ENCODE measurements at places on chromosomes 7 and 10.

- peak; percentile 83 for DNase-seq
Observed at GRCh38 chr7:74449809-74450397, 3.8 kb upstream of the GTF2IRD1 start.

DNA sequence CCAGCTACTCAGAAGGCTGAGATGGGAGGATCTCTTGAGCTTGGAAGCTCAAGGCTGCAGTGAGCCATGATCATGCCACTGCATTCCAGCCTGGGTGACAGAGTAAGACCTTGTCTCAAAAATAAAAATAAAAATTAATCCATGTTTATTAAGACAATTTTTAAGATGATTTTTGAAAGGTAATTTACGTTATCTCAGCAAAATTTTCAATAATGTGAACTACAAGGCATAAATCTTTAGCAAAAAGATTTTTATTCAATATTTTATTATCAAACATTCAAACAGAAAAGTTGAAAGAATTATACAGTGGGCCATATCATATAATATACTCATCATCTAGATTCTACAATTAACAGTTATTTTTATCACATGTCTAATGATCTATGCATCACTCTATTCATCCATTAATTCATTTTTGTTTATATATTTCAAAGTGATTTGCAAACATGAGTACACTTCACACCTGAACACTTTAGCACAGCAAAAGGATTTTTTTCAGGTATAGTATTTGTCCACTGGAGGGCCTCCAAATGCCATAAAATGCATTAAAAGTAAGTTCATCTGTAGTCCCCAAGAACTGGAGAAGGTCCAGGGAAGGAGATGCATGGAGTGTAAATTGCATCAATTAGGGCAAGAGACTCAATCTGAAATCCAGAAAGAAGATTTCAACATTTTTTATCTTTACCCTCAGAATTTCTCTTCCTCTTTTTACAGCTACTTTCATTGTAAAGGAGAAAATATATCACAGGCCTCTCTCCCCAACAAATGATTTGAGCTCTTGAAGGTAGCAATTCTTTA is 38.6 kb upstream of the RSBN1L start:
- DNase-seq: peak; percentile 69

DNA sequence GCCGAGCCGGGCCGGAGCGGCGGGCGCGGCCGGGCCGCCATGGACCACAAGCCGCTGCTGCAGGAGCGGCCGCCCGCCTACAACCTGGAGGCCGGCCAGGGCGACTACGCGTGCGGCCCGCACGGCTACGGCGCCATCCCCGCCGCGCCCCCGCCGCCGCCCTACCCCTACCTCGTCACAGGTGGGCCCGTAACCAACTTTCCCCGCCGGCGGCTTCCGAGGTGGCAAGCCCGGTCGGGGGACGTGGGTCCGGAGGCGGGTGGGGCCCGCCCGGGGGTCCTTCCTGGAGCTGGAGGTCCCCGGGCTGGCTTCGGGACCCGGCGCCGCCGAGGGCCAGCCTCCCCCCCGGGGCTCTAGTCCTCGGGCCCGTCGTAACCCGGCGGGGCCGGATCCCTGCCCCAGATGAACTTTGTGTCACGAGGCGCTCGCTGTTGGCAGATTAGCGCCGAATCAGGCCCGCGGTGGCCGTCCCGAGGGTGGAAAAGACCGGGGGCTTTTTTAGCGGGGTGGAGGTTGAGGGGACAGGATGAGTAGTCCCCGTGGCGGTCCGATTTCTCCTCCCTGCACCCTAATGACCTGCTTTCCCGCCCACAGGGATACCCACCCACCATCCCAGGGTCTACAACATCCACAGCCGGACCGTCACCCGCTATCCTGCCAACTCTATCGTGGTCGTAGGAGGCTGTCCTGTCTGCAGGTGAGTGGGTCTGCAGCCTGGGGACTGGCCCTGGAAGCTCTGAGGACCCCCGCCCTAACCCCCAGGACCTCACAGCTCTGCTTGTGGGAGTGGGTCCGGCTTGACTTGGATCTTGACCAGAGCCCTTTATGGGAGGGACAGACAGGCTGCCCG is 496 bp downstream of the BRI3 start:
- DNase-seq: no peak

GRCh38 chr7:4871930-4872675 is 10.3 kb upstream of the PAPOLB start:
- DNase-seq: no peak

DNA sequence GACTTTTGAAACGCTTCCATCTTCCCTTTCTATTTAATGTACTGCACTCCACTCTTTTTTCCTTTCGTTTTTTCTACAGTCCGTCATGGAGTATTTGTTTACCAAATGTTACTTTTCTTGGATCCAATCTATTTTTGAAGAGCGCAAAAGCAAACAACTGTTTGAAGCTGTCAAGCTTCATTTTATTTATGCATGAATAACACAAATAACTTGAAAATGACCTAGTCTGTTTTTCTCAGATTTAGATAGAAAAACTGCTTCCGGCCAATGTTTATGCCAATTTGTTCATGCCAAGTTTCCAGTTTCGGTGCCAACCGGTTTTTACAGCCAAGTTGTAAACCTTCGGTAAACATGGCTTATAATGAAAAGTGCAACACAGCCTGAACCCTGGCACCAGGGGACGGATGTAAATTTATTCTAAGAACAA is 150.9 kb upstream of the KLF6 start:
- DNase-seq: no peak

DNA sequence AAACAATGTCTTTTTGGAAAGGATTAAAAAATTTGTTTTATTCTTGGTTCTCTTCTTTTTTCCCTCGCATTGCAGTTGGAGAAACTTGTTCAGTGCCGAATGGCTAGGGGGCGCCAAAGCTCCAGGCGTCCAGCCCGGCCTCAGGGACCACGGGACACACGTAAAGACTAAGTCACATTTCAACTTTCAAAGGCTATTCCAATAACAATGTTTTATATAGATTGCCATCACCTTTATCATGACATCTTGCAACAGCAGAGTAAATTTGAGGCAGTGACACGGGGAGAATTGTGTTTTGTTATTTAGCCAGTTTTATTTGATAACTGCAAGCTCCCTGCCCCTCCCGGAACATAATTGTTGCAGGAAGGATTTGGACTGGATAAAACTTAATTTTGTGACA is 2.2 kb upstream of the IGFBP3 start:
- peak; percentile 61 for DNase-seq

- no peak for DNase-seq
Observed at GRCh38 chr7:47649919-47650318, 68.0 kb upstream of the TNS3 start.

- no peak for DNase-seq
Observed at GRCh38 chr10:93076871-93077270, 3.2 kb downstream of the CYP26A1 start.

GRCh38 chr7:75850235-75850634 is 28.6 kb upstream of the RHBDD2 start:
- DNase-seq: peak; percentile 73

DNA sequence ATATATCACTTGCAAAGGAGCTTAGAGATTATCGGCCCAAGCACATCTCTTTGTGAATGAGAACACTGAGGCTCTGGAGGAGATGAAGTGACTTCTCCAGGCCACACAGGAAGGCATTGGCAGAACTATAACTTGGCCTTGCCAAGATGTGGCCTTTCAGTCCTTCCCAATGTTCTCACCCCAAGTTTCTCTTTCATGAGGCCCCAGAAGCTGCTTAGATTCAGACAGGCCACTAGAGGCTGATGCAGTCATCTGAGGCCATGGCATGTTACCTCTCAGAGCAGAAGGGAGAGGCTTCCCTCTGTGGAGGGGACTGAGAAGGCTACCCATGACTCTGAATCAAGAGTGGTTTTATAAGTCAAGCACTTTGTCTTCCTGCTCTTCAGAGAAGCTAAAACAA is 1003.7 kb downstream of the LRMDA start:
- no peak for DNase-seq

DNA sequence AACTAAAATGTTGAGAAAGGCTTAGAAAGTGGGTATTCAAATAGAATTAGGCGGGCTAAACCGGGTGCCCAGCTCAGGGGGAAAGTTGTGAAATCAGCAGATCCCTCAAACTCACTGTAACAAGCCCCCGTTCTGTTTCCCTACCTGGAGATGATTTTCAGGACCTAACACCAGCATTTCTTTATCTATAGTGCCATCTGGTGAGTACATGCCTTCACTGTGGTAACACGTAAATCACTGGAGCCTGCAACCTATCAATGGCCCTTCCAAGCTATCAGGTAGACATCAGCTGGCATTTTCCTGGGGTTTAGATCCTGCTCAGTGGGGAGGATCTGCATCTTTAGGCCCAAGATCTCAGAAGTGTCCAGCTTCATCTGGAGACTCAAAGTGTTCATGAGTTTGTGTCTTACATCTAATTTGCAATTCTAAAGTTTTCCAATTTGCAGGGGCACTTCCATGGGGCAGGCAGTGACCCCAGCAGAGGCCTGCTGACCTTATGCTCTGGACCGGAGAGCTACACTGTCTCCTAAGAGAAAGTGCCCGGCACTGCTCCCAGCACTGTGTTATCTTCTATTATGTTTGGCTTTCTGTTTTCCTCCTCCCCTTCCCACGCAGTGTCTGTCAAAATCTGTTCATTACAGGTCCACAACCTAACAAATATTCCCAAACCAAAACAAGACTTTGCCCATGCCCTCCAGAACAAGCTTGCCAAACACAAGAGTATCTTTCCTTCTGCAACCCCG is 132.5 kb downstream of the LSM5 start:
- peak; percentile 14 for DNase-seq

GRCh38 chr10:5897053-5897340 is 7.0 kb downstream of the FBH1 start:
- DNase-seq: no peak

DNA sequence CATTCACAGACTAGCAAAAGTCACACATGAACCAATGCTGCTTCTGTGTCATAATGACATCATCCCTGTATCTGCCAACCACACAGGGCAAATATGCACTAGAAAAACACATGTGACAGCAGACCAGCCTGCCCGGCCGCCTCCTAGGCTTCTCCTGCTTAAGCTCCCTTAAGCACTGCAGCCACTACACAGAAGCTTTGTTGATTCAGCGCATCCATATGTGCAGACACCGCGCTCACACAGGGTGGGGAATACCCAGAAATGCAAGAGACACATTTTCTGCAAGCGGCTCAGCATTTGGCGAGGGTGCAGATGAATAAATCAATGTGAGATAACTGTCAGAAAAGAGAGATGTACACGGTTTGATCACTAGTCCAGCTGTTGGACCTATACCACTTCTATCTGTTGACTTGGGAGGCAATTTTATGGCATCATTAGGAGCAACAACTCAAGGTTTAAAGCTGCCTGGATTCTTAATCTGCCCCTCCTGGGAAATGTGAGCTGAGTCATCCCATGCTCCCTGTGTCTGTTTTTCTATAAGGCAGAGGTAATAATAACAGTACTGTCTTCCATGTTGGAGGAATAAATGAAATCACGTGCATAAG is 33.4 kb downstream of the CPXM2 start:
- no peak for DNase-seq

DNA sequence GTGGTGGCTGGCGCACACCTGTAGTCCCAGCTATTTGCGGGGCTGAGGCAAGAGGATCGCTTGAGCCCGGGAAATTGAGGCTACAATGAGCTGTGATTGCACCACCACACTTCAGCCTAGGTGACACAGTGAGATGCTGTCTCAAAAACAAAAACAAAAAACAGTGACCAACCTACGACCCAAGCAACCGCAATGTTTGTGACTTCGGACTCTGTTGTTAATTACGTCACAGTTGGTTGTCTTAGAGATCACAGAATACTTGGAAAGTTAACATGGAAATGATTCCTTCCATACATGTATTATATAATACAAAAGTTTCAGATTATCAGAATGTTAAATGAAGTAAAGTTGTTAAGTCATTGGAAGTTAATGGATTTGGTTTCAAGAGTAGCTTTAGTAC is 106.2 kb downstream of the REEP3 start:
- DNase-seq: no peak

- DNase-seq: no peak
Observed at GRCh38 chr10:51313773-51314478, 239.6 kb downstream of the PRKG1 start.

GRCh38 chr7:150954201-150954985 is 23.7 kb downstream of the KCNH2 start:
- no peak for DNase-seq

DNA sequence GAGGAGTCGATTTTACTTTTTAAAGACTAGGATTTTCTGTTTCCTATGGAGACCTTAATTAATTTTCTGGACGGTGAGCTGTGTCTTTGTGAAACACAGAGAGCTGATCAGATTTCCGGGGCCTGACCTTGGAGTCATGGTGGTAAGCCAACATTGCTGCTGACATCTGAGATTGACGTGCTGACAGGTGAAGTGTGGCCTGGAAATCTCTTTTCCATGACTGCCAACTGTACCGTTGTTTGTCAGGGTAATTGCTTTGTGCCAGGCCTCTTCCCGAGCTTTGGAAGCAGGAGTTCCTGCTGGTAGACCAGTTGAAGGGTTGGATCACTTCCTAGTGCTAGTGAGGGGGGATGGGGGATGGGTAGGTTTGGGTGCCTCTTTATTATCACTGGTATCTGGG is 71.2 kb downstream of the ADRA2A start:
- DNase-seq: no peak

- DNase-seq: peak; percentile 58
Observed at GRCh38 chr7:124856299-124856888, 73.2 kb downstream of the POT1 start.

DNA sequence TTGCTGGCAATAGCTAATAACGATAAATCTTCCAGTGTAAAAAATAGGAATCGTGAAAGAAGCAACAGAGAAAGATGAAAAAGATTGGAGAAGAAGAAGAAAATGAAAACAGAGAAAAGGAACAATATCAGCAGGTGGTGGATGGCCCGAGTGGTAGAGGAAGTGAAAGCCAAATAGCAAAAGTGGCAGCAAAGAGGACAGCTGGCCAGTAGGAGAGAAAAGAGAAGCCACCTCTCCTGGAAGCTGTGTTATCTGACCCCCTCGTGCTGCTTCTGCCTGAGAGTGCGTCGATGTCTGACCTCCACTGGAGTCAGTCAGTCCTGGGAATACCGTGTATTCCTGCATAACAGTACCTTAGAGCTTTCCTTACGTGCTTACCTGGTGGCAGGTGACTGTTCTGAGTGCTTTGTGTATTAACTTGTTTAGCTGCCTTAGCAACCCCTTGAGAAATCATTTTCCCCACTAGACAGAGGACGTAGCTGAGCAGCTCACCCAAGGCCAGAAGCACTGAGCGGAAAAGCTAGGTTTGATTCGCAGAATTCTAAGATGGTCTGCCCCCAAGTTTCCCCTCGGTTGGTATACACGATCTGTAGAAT is 88.3 kb downstream of the CHN2 start:
- no peak for DNase-seq

GRCh38 chr10:5533098-5533731 is 8.5 kb downstream of the CALML3 start:
- DNase-seq: no peak

GRCh38 chr7:142434666-142435167 is 176.9 kb upstream of the PRSS58 start:
- no peak for DNase-seq

- DNase-seq: no peak
Observed at GRCh38 chr7:126472825-126473224, 779.9 kb downstream of the GRM8 start.

DNA sequence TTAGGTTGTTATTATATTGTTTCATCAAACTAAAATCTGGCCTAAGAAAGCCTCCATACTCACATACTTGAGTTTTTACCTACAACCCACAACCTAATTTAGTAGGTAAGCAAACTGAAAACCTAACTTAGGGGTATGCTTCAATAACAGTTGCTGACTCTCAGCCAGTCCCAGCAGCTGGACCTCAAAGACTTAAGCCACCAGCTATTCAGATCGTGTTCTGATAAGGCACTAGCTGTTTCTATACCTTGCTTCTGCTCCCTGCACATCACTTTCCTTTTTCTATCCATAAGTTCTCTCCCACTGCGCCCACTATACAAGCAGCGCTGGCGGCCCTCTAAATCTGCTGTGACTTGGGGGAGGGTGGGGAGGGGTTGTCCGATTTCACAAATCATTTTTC is 42.3 kb downstream of the SUGCT start:
- DNase-seq: no peak
